Immature natural killer cell (primary cell): ENCODE measurements at places on chromosomes 12 and 14. TPM values are rescaled to one million over a fixed set of nuclear protein-coding genes. Genes with fewer than 3 reads are reported as not detected.

- no peak for DNase-seq
Measured at GRCh38 chr14:105311838-105312237, 2.7 kb upstream of the PACS2 start.

- DNase-seq, result peak; percentile 76
Measured at GRCh38 chr12:94244165-94245133, 96.1 kb downstream of the PLXNC1 start.

DNA sequence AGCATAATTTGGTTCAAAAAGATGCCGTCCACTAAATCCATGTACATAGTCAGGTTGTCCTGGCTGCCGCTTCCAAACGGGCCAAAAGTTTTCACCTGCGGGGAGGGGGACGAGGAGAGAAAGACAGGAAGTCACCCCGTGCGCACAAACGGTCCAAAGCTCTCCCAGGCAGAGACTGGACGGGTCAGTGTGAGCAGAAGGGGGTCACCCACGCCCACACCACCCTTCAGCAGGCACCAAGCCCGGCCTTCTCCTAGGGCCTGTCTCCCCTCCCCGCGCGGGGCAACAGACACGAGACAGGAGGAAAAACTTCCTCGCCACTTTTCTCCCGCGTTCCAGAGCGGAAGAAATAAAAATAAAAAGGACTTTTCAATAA lies 888 bp downstream of the CCDC88C start:
- DNase-seq, result no peak

- DNase-seq, result peak; percentile 81
Measured at GRCh38 chr14:97458661-97459579, 661.7 kb downstream of the VRK1 start.

DNA sequence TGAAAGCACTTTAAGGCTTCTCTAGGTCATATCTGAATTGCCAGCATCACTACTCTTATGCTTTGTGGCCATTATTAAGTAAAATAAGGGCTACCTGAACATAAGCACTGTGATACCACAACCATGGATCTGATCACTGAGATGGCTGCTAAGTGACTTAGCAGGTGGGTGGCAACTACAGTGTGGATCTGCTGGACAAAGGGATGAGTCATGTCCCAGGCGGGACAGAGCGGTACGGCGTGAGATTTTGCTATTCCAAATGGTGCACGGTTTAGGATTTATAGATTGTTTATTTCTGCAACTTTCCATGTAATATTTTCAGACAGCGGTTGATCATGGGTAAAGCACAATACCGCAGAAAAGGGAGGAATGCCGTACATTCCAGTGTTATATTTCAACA lies 39.4 kb downstream of the MLXIP start:
- DNase-seq, result no peak

- DNase-seq, result peak; percentile 55
Measured at GRCh38 chr12:48932878-48933277, 7.6 kb upstream of the FKBP11 start.

DNA sequence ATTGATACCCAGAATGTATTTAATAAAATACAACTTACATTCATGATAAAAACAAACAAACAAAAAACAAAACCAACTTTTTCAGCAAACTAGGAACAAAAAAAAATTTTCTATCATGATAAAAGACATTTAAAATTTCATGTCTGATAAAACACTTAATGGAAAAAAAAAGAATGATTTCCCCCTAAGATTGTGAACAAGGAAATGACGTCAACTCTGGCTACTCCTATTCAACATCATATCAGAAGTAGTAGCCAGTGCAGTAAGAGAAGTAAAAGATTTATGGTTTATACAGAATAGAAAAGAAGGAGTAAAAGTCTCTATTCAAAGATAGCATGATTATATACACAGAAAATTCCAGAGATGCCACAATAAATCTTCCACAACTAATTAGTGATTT lies 1306.6 kb downstream of the FSCB start:
- no peak for DNase-seq

The CLEC6A gene
- polyA plus RNA-seq, result not detected

The IL26 gene
- not detected for polyA plus RNA-seq

GRCh38 chr12:68595241-68595640 lies 15.5 kb upstream of the RAP1B start:
- DNase-seq, result no peak

DNA sequence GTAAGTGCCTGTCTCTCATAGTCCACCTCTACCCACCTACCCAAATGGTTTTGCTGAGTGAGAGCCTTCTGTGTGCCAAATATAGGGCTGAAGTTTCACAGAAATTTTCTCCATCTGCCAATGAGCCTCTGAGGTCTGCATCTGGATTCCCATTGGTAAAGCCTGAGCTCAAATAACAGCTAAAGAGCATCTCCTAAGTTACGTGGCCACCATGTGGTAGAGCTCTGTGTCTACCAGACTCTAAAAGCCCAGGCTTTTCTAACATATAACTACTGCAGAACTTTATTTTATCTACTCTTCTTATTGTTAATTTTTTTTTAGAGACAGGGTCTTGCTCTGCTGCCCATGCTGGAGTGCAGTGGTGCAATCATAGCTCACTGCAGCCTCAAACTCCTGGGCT lies 16.0 kb downstream of the AMDHD1 start:
- no peak for DNase-seq

DNA sequence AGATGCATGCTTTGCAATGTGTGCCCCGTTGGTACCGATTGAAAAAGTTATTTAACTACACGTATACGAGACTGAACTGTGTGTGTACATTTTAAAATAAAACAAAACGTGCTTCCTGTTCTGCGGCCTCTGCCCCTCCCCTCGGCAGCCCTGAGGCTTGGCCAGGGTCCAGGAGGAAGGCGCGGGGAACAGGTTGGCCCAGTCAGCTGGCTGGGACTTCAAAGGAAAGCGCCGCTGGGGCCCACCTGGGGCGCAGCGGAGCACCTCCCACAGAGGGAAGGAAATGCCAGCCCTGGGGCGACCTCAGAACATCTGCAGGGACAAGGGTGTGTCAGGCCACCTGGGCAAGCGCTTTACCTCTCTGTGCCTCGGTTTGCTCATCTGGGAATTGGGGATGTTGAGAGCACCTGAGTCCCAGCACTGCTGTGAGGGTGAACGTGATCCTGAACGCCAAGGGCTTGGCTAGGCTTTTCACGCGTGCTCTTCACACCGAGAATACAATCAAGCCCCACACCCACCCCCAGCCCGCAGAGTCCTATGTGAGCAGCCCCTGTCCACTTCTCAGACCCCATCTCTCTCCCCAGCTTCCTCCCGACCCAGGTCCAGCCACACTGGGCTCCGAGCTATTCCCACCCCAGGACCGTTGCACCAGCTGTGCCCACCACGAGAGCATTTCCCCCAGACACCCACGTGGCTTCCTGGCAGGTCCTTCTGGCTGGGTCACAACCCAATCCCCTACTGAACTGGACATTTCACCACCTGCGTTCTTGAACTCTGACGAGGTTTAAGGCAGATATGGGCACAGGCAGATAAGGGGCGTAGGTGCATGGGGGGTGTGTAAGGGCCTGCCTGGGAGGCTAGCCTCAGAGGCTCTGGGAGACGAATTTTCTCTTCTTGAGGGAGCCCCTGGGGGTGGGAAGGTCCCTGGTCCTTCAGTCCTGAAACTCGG lies 41.9 kb upstream of the NCOR2 start:
- DNase-seq, result peak; percentile 56

The CAMKK2 gene
- polyA plus RNA-seq, result 8.0 TPM

DNA sequence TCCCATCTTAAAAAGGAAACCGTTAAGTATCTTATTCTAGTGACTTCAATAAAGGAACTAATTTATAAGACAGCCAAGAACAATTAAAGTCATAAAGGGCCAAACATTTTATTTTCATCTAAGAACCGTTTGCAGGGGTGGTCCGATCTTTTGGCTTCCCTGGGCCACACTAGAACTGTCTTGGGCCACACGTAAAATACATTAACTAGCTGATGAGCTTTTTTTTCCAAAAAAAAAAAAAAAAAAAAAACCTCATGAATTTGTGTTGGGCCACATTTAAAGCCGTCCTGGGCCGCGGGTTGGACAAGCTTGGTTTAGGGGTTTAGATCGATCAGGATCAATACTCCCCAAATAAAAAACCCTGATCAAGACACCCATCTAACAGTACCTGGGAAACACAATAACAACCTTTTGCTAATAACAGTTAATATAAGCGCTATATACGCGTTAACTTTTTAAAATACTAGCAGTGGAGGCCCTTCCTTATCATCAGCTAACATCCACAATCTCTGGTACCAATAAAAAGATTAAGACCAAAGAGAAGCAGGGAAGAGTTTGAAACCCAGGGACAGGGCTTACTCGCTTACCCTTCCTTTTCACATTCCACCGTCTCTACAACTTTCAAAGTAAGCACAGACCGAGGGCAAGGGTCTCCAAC lies 1.1 kb downstream of the NAP1L1 start:
- no peak for DNase-seq

- DNase-seq, result no peak
Measured at GRCh38 chr14:31926123-31926522, 151.0 kb upstream of the ARHGAP5 start.

The CBLN3 gene
- polyA plus RNA-seq, result not detected

- DNase-seq, result no peak
Measured at GRCh38 chr14:63192085-63192484, 12.2 kb upstream of the RHOJ start.

DNA sequence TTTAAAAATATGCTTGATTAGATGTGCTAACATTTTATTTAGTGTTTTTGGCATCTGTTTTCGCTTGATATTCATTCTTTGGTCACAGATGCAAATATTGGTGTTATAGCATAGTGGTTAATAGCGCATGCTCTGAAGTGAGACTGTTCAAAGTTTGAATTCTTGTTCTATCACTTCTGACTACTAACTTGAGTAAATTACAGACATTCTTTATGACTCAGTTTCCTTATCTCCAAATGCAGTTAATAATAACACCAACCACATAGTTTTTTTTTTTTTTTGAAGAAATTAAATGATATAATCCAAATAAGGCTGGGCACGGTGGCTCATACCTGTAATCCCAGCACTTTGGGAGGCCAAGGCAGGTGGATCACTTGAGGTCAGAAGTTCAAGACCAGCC lies 81.0 kb downstream of the TMX1 start:
- no peak for DNase-seq

The SLC6A12 gene
- polyA plus RNA-seq, result not detected

GRCh38 chr14:77099425-77100167 lies 1.5 kb downstream of the CIPC start:
- DNase-seq, result no peak

GRCh38 chr14:28121512-28122297 lies 644.9 kb upstream of the FOXG1 start:
- no peak for DNase-seq

DNA sequence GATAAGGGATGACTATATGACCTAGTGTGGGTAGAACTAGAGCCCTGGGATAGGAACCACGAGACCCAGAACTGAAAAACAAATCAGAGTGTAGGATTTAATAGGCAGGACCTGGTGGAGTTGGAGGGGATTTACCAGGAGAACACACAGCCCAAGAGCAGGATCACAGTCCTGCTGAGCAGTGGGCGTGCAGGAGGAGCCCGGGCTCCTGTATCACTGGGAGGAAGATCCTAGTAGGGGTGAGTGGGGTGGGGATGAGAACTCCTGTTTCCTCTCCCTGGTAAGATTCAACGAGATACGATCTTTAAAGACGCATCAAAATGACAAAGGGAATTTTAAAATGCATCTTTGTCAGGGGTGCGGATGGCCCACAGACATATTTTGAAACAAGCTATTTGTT lies 220.1 kb downstream of the GALC start:
- no peak for DNase-seq

DNA sequence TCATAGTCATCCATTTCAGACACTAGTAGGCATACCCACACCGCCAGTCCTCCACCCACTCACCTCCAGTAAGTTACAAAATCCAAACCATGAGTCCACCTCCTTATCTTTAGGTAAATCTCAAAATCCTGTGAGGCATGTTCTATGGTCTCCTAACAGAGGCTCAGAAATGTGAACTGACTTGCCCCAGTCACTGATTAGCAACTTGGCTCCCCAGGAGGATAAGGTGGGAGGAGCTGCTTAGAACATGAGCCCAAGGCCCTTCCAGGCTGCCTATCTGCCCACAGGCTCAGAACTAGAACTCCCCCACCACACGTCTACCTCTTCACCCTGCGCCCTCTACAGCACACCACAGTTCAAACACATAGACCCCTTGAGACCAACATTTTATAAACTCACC lies 19.9 kb downstream of the SETD3 start:
- DNase-seq, result no peak

- peak; percentile 79 for DNase-seq
Measured at GRCh38 chr12:14396071-14396470, 30.6 kb downstream of the ATF7IP start.

DNA sequence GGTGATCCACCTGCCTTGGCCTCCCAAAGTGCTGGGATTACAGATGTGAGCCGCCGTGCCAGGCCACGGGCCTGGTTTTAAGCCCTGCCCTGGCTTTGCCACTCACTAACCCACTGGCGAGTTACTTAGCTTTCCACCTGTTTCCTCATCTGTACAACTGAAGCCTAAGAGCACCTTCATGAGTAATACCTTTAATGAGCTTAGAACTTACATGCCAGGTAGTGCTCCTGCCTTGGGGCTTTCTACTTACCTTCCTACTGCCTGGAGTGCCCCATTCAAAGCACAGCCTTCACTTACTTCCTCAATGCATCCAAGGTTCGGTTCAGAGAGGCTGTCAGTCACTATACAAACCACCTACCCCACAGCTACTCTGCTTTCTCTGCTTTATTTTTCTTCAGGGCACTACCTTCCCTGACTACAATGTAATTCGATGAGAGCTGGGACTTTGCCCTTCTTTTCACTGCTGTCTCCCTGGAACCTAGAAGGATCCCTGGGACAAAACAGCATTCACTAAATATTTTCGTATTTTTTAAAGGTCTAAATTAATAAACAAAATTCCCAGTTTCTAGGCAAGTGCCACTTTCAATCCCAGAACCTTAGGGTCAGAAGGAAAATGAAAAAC lies 13.8 kb downstream of the ZCCHC8 start:
- no peak for DNase-seq

GRCh38 chr12:50642035-50642451 lies 121.9 kb upstream of the ATF1 start:
- no peak for DNase-seq

GRCh38 chr14:104776961-104777807 lies 18.4 kb downstream of the AKT1 start:
- no peak for DNase-seq

The KIF26A gene
- not detected for polyA plus RNA-seq

The KLRC2 gene
- polyA plus RNA-seq, result 112 TPM
